Activated CD4-positive, alpha-beta T cell treated with anti-CD3 and anti-CD28 coated beads for 4 hours (primary cell): ENCODE measurements at places on chromosomes 2 and 18.
A peak's percentile ranks its signal among the peaks of the same experiment; 100 is the strongest.

DNA sequence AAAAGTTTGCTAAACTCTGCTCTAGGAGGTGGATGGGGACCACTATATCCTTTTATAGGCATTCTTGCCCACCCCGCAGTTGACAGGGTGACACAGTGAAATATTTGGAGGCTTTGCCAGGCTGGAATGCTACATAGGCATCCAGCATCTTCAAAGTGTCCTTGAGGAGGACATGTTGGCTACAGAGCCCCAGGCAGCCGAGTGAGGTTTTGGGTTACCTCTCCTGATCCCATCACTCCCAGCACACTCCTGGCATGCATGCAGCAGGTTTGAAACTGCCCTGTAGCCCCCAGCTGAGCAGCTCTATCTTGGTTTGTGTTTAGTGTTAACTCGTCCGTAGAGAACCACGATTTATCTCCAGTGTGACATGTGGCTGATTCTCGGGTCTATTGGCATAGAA, 7.3 kb downstream of the FOSL2 start:
- no peak for DNase-seq

DNA sequence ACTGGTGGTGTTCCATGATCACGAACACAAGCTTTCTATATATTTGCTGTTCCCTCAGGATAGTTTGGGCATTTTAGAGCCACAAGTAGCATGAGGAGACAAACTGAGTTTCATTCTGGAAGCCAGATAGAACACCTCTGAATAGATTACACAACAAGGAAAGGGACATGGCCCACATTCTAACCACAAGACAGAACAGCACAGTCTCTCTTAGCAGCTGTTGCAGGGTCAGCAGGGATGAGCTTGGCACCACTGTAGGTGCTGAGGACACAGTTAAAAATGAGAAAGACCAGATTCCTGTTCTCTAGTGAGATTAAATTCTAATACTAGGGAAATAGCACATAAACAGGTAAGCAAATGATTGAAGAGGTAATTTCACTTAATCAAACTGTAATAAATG, 235.3 kb downstream of the ZNF407 start:
- DNase-seq = no peak

GRCh38 chr2:191222507-191222906, 22.7 kb upstream of the MYO1B start:
- DNase-seq = no peak

DNA sequence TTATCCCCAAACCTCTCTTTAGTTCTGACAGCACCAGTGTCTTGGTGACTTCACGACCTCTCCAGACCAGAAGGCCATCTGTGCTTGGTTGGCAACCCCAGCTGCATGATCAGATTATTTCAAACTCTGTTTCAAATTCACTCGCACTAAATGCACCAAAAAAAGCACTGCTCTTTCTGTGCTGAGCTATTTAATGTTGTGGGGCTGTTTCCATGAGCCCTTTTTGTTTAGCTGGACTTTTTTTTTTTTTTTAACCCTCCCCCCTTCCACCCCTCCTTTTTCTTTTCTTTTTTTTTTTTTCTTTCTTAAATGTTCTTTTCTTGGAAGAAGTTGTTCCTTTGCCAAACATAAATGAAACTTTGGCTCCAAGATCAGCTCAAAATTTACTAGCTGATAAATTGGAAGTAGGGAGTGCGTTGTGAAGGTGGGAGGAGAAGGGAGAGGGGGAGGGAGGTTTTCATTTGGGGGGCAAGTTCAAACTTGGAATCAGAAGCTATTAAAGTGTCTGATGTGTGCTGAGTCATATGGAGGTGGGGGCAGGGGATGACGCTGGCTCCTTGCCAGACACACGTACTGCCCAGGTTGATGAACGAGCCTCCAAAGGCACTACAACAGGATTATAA, 543.0 kb upstream of the TNP1 start:
- no peak for DNase-seq

GRCh38 chr2:151999053-151999452, 99.8 kb downstream of the CACNB4 start:
- DNase-seq = peak; percentile 28

DNA sequence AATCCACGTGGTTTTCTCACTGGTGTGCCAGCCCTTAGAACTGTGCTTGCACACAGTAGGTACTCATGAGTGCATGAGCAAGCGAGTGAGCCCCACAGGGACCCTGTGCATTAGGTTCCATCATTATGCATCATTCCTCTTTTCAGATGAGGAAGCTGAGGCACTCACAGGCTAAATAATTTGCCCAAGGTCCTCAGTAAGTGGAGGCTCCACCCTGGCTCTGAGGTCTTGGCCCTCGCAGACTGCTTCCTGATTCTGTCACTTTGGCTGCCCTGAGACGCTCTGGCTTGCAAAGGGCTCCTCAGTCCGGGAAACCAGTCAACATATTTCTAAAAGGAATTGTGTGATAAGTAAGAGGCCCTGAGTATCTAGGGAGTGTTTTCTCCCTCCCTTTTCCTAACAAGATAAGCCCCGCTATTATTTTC, 71.7 kb downstream of the IL1R2 start:
- DNase-seq = no peak

- DNase-seq = no peak
Observed at GRCh38 chr2:240640939-240641338, 15.7 kb downstream of the GPR35 start.

GRCh38 chr2:182929972-182930371, 63.5 kb upstream of the FRZB start:
- no peak for DNase-seq

DNA sequence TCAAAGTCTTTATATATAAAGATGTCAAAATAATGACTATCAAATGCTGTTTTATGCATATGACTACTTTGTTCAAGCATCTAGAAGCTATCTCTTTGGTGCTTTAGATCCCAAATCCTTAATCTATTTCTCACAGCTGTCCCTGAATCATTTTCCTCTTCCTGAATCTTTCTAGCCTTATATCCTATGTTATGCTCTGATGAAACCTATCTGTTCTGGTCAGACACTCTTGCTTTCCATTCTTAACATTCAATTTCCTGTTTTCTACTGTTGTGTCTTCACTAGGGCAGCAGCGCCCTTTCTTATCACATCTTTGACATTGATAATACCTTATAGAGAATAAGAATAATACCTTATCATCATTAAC, 6.3 kb upstream of the PARD3B start:
- DNase-seq = no peak
